NCI-H187 treated with DMSO at 0.1 percent for 48 hours (cell line): ENCODE measurements at places on chromosomes 11 and 22.

DNA sequence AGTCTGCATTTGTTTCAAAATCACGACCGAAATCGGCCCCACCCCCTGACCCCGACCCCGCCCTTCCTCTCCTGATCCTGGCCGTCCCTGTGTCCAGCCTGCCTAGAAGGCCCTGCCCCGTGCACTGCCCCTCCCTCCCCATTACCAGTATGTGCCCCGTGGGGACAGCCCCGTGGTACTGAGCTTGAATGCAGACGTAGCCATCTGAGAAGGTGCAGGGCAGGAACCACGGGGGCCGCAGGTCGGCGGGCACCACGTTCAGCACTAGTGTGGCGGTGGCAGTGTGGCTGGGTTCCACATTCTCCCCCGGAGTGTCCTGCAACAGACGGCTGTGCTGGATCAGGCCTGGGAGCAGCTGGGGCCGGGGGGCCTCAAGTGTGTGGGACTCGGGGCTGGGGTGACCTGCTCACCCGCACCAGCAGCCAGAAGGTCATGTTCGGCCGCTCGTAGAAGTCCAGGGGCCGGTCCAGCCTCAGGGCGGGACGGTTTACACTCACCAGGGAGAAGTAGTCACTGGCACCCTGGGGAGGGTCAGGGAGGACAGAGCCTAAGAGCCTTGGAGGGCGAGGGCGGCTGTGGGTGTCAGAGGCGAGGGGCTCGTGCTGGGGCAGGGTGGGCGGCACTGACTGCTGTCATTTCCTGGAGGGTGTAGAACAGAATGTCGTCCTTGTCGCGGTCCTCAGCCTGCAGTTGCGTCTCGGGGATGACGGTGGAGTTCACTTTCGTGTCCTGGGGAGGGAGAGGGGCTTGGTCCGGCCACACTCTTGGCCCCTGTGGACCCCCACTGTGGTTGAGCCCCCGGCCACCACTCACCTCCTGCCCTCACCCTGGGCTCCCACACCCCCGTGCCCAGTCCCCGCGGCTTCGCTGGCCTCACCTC lies 3.6 kb downstream of the CDHR5 start:
- no peak for DNase-seq

GRCh38 chr11:68581439-68581838 lies 102.9 kb upstream of the GAL start:
- peak; percentile 26 for DNase-seq

GRCh38 chr11:31800398-31801265 lies 10.5 kb downstream of the PAX6 start:
- DNase-seq: no peak

GRCh38 chr11:117925198-117925925 lies 3.8 kb downstream of the TMPRSS13 start:
- DNase-seq: no peak

GRCh38 chr11:15930442-15931025 lies 425.8 kb downstream of the SOX6 start:
- DNase-seq: no peak

GRCh38 chr11:131762346-131763110 lies 392.1 kb downstream of the NTM start:
- DNase-seq: no peak

- no peak for DNase-seq
Measured at GRCh38 chr11:130635937-130636630, 187.6 kb downstream of the ADAMTS15 start.

GRCh38 chr22:19622061-19622441 lies 92.3 kb upstream of the SEPTIN5 start:
- DNase-seq: no peak

GRCh38 chr11:3840004-3840869 lies 522 bp downstream of the RHOG start:
- no peak for DNase-seq

- DNase-seq: no peak
Measured at GRCh38 chr11:91163619-91164451, 941.0 kb upstream of the CHORDC1 start.

DNA sequence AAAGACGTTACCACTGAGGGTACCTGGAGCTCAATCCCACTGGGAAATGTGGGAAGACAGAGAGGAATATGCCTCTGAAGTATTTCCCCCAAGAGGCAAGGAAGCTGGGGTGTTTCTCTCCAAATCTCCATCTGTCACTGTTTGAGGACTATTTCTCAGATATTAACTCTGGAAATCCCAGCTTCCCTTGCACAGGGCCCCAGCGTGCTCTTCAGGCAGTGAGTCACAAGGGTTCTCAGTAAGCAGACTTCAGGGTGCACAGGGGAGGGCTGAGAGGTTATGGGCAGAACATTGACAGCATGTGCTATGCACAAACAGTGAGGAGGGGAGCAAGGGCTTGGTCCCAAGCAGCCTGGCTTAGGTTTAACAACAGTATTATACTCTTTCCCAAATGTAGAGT lies 60.9 kb upstream of the EED start:
- no peak for DNase-seq

- no peak for DNase-seq
Measured at GRCh38 chr22:43017525-43018460, 2.8 kb upstream of the PACSIN2 start.

DNA sequence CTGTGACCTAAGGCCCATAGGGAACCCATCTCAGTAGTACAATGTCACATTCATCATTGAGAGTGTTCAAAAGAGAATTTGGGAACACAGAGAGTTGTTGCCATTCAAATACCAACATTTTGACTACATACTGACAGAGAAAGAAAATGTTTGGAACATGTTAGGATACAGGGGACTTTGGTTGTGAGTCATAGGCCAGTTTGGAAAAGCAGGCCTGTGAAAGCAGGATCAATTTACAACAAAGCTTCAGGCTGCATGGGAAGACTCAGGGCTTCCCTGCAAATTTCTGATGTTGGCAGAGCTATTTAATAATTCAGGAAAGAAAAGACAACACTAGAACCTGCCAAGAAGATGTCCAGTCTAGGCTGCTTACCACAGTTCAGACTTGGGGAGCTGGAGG lies 374 bp downstream of the NLRP10 start:
- no peak for DNase-seq

DNA sequence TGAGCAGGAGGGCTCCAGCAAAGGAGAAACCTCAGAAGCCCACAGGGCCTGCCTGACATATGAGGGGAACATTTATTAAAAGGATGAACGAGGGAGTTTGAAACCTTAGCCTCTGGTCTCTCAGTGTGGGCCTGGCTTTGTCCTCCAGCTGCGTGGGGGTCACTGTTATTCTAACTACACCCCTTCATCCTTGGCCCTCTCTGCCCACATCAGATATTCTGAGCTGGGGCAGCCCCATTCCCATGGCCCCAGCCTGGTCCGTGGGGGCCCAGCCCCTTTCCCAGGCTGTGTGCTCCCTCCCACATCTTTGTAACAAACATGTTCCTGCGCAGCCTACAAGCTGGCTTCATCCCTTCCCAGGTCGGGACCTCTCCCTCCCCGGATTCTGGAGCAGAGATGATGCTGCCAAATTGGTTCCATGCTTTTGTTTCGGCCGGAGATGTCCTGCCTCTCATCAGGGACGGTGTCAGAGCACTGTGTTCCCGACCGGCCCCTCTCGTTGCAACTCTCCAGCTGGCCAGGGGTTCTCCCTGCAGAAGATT lies 4.0 kb downstream of the FXYD6 start:
- DNase-seq: no peak

GRCh38 chr11:9604134-9604533 lies 30.7 kb downstream of the WEE1 start:
- DNase-seq: no peak

GRCh38 chr11:106172386-106172991 lies 95.0 kb downstream of the AASDHPPT start:
- DNase-seq: no peak

DNA sequence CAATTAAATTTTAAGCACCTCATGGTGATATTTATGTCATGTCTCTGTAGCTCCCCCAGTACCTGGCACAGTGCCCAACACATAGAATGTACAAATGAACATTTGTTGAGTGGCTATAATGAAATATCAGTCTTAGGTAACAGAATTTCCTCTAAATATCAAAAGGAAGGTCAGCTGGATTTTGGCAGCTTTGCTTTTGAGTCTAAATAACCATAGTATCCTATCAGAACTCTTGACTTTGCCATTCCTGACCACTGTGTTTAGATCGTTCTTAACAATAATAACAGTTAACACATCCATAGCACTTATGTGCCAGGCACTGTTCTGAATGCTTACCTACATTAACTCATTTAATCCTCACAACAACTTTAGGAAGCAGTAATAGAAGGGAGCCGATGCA lies 26.6 kb downstream of the TMEM123 start:
- DNase-seq: no peak

DNA sequence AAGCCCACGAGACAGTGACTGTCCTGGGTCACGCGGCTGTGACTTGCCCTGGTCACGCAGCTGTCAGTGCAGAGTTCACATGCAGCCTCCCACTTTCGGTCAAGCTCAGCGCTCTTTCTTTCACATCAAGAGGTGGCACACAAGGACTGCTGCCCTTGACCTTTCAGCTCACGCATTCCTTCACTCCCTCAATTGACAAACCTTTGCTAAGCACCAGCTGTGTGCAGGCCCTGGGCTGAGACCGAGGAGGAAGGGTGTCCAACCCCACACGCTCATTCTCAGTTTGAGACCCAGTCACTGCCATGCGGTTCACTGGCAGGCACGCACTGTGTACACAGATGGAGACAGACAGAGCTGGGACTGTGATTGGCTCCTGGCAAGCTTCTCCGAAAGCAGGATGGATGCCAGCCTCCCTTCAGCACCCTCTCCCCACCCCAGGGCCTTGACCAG lies 70.3 kb downstream of the SCUBE1 start:
- DNase-seq: no peak

DNA sequence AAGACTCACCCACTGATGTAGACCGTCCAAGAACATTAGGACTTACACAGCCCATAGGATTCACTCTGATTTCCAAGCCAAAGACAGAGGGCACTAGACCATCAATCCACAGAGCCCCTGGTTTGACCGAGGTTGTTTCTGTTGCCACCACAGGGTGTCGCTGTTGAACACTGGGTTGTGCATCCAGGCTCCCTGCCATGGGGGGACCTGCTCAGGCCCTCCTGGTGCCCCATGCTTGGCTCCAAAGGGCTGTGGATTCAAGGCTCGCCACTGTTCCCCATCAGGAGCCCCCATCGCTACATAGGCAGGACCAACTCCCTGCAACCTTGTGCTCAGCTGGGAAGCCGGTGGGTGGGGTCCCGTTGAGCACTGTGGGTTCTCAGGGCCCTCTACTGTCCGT lies 128.0 kb upstream of the ANO1 start:
- DNase-seq: no peak

- DNase-seq: no peak
Measured at GRCh38 chr22:38762551-38762983, 6.8 kb upstream of the SUN2 start.

DNA sequence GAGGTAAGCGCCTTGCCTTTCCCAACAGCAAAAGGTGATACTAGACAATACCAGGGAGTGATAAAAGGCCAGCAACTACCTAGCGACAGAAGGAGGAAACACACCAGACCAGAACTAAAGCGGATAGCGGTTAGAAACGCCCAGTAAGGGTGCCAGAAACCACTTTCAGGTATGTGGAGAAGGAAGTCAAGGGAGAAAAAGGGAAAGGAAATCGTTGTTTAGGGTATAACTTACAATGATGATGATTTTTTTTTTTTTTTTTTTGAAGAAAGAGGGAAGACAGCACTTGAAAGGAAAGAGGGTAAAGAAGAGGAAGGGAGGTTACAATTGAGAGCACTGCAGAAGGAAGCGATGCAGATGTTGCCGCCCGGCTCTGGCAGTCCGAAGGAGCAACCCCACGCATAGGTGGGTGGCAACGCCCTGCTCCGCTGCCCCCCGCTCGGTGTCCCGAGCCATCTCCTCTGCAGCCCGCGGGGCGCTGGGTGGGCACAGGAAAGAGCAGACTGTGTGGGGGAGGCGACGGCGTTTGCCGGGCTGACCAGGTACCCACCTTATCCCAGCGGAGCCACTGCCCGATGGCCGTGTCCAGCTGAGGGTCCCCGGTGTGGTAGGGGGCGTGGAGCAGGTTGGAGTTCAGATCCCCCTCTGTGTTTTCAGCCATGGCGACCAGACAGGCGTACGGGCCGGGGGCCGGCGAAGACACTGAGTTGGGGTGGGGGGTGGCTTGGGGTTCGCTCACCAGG lies 561 bp downstream of the PGM2L1 start:
- DNase-seq: peak; percentile 61

GRCh38 chr11:57180081-57180561 lies 1.6 kb upstream of the LRRC55 start:
- no peak for DNase-seq

GRCh38 chr11:8315954-8316353 lies 52.3 kb upstream of the LMO1 start:
- DNase-seq: no peak

DNA sequence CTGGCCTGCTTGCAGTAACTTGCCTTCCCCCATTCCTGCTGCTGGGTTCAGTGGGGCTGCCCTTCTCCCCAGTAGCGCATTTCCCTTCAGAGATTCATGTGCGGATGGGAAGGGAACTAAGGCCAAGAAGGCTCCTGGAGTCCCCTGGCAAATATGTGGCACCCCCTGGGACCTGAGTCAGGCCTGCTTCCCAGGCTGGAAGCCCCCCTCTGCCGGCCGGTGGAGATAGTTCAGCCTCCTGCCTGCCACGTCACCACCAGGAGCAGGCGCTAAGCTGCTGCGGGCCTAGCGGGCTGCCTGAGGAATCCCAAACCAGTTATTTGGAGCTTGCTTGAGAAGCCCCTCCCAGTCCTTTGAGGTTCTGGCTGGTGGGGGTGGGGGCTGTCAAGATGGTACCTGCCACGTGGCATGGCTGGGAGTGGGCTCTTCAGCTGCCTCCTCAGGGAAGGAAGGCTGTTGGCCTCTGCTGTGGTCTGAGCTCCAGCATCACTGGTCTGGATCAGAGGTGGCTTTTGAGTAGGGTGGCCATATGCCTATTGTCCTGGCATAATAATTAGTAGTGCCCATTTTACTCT lies 2.0 kb downstream of the SERPINH1 start:
- DNase-seq: no peak

GRCh38 chr11:38123673-38124072 lies 1525.6 kb upstream of the RAG2 start:
- DNase-seq: no peak
